ENCODE measurements at places on chromosomes 1 and 21. TPM values are rescaled to one million over a fixed set of nuclear protein-coding genes. Genes with fewer than 3 reads are reported as not detected.
A peak's percentile ranks its signal among the peaks of the same experiment; 100 is the strongest.

DNA sequence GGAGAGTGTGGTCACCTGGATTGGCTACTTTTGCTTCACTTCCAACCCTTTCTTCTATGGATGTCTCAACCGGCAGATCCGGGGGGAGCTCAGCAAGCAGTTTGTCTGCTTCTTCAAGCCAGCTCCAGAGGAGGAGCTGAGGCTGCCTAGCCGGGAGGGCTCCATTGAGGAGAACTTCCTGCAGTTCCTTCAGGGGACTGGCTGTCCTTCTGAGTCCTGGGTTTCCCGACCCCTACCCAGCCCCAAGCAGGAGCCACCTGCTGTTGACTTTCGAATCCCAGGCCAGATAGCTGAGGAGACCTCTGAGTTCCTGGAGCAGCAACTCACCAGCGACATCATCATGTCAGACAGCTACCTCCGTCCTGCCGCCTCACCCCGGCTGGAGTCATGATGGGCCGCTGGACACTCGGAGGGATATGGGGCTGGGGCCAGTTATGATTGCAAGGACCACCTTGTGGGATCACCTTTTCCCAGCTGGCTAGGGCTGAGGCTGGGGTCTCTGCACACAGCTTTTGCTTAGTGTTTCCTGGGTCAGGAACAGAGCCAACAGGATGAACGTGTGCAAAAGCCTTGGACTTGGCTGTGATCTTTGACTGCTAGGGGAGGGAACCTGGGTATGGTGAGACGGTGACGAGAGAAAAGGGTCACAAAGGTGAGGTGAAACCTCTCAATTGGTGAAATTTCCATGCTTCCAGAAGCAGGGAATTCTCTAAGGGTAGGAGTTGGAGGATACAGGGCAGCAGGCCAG lies 4.3 kb upstream of the GNAI3 start:
- no peaks in the 10 kb centered on the region for H3K4me1 ChIP-seq
- no peaks in the 10 kb centered on the region for H3K36me3 ChIP-seq
- H3K27me3 ChIP-seq: no peaks in the 10 kb centered on the region
- no peak overlapping the region for H3K27ac ChIP-seq

Gene IFI44L
- not detected for total RNA-seq

DNA sequence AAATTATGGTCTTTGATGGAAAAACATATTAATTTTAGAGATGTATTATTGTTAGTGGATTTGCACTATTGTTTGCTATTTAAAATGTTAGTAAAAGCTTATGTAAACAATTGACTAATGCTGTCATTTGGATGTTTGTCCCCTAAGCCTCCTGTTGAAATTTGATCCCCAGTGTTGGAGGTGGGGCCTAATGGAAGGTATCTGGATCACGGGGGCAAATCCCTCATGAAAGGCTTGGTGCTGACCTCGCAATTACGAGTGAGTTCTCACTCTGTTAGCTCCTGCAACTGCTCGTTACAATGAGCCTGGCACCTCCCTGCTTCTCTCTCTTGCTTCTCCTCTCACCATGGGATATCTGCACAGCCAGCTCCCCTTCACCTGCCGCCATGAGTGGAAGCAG lies 14.3 kb downstream of the TMEM35B start:
- peak; percentile 67 for DNase-seq
- H3K4me3 ChIP-seq: no peak overlapping the region
- no peak overlapping the region for H3K27ac ChIP-seq
- H3K27me3 ChIP-seq: no peaks in the 10 kb centered on the region
- H3K4me1 ChIP-seq: peaks cover 4% of the 10 kb centered on the region

GRCh38 chr1:6126028-6126427 lies 54.1 kb downstream of the CHD5 start:
- no peak for DNase-seq
- H3K4me3 ChIP-seq: no peak overlapping the region
- peaks cover 2% of the 10 kb centered on the region for H3K27me3 ChIP-seq
- H3K4me1 ChIP-seq: peaks cover 3% of the 10 kb centered on the region

DNA sequence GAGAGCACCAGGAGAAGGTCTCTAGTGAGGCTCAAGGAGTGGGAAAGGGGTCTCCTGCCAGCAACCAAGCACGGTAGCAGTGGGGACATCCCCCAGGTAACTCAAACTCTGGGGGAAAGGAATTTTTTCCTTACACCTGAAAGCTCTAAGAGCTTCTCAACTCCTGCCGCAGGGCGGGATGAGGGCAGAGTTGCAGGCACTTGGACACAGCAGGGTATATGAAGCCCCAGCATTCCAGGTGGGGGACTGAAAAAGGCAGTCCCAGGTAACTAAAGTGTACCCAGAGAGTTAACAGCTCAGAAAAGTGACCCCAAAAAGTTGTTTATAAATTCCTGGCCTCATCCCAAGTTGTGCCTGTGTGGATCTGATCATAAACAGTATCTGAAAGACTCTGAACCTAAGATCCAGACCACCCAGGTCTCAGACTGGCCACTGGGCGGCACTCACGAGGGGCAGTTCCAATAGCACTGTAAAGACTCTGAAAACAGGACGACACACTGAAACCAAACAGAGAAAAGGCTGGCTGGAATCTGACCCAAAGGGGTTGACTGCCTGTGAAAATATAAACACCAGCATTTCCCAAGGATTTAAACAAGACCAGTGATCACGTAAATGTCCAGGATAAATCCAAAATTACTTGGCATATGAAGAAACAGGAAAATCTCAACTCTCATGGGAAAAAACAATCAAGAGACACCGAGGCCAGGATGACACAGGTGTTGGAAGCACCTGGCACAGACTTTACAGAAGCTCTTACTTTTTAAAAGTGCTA lies 47.5 kb downstream of the HSF2BP start:
- no peaks in the 10 kb centered on the region for H3K4me1 ChIP-seq
- H3K27me3 ChIP-seq: no peaks in the 10 kb centered on the region
- H3K36me3 ChIP-seq: no peaks in the 10 kb centered on the region
- no peak overlapping the region for H3K4me3 ChIP-seq
- no peak overlapping the region for H3K27ac ChIP-seq
- DNase-seq: peak; percentile 73

DNA sequence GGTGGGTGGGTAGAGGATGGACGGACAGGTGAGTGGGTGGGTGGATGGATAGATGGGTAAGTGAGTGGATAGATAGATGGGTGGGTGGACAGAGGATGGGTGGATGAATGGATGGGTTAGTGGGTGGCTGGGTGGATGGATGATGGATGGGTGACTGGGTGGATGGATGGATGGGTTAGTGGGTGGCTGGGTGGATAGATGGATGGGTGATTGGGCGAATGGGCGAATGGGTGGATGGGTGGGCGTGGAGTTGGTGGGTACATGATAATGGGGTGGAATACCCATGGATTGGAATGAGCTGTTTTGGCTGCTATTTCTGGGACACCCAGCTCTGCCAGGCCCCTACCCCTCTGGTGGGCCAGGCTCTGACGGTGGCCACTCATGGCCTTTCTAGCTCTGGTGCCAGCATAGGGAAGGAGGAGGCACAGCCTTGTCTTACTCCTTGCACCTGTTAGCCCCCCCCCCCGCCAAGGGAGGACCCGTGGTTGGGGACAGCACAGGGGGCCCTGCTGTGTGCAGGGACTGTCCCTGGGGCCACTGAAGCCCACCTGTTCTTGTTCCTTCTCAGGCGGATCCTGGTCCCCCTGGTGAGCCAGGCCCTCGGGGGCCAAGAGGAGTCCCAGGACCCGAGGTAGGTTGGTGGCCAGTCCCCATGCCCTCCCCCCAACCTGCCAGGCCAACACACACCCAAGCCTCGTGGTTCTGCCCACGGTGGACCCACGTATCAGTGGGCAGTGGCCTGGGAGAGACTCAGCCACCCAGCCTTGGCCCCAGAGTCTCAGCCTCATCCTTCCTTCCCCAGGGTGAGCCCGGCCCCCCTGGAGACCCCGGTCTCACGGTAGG lies 26.4 kb downstream of the COL6A2 start:
- peak; percentile 20 for DNase-seq
- H3K4me1 ChIP-seq: no peaks in the 10 kb centered on the region
- peaks cover 46% of the 10 kb centered on the region for H3K36me3 ChIP-seq
- no peak overlapping the region for H3K4me3 ChIP-seq
- no peaks in the 10 kb centered on the region for H3K27me3 ChIP-seq

- H3K27me3 ChIP-seq: no peaks in the 10 kb centered on the region
- H3K4me1 ChIP-seq: peaks cover 3% of the 10 kb centered on the region
- H3K36me3 ChIP-seq: peaks cover 6% of the 10 kb centered on the region
- DNase-seq: no peak
- no peak overlapping the region for H3K27ac ChIP-seq
These were observed 1009.9 kb downstream of the ADGRL2 start for GRCh38 chr1:82810601-82811000.

- H3K27ac ChIP-seq: no peak overlapping the region
- peaks cover 3% of the 10 kb centered on the region for H3K4me1 ChIP-seq
- no peaks in the 10 kb centered on the region for H3K27me3 ChIP-seq
- no peak overlapping the region for H3K4me3 ChIP-seq
These were observed 36.7 kb downstream of the DISC1 start for GRCh38 chr1:231663211-231663792.

Gene ERVH48-1
- total RNA-seq: 238 TPM

GRCh38 chr1:201540846-201541735 lies 2.2 kb downstream of the NAV1 start:
- H3K27ac ChIP-seq: no peak overlapping the region
- H3K36me3 ChIP-seq: no peaks in the 10 kb centered on the region
- no peaks in the 10 kb centered on the region for H3K4me1 ChIP-seq
- DNase-seq: no peak

DNA sequence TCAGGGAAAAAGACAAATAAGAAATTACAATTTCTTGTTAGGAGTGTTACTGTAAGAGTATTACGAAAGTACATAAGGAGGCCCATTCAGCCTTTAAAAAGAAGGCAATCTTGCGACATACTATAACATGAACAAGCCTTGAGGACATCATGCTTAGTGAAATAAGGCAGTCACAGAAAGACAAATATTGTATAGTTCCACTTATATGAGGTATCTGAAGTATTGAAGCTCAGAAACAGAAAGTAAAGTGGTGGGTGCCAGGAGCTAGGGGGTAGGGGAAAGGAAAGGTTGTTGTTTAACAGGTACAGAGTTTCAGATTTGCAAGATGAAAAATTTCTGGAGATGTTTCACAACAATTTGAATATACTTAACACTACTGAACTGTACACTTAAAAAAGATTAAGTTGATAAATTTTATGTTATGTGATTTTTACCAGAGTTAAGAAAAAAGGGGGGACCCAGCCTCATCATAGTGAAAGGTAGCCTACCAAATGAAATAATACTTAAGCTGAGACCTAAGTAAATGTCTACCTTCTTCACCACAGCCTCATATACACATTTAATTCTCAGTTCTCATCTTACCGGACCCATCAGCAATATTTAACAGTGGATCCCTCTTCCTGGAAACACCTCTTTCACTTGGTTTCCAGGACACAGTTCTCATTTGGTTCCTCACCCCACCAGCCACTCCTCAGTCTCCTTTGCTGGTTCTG lies 19.5 kb downstream of the USP24 start:
- H3K27ac ChIP-seq: no peak overlapping the region
- H3K36me3 ChIP-seq: peaks cover 21% of the 10 kb centered on the region
- no peak for DNase-seq
- H3K27me3 ChIP-seq: no peaks in the 10 kb centered on the region
- H3K4me1 ChIP-seq: no peaks in the 10 kb centered on the region

GRCh38 chr21:33247599-33247998 lies 17.9 kb downstream of the IFNAR2 start:
- H3K4me1 ChIP-seq: no peaks in the 10 kb centered on the region
- H3K4me3 ChIP-seq: no peak overlapping the region
- H3K27ac ChIP-seq: no peak overlapping the region
- DNase-seq: no peak
- H3K36me3 ChIP-seq: peaks cover 32% of the 10 kb centered on the region

Gene ZC3H11A
- total RNA-seq: 95.9 TPM

Gene GNG4
- total RNA-seq: 32.2 TPM

DNA sequence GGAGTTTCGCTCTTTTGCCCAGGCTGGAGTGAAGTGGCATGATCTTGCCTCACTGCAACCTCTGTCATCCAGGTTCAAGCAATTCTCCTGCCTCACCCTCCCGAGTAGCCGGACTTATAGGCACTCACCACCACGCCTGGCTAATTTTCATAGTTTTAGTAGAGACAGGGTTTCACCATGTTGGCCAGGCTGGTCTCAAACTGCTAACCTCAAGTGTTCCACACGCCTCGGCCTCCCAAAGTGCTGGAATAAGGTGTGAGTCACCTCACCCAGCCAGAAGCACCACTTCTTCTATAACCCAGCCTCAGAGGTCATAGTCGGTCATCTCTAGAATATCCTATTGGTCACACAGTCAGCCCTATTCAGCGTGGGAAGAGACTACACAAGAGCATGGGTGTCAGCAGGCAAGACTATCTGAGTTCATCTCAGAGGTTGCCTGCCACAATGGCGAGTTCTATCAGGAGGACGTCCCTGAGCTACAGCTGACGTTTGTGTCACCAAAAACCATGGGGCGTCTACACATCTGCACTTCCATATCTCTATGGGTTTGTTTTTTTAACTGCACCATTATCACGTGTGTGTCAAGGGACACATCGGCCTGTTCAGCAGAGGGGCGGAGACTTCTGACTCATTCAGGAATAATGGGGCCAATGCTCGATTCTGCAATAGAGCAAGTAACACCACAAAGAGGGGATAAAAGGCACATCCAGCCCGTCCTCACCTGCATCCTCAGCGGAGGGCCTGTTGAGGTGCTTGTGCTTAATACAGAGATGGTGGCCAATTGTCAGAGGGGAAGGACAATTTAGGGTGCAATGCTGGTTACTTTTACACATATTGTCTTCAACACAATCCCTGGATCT lies 256.3 kb upstream of the IRF2BP2 start:
- DNase-seq: no peak
- H3K27me3 ChIP-seq: no peaks in the 10 kb centered on the region
- no peak overlapping the region for H3K27ac ChIP-seq
- no peak overlapping the region for H3K4me3 ChIP-seq

Gene TSSK3
- 1.6 TPM for total RNA-seq

DNA sequence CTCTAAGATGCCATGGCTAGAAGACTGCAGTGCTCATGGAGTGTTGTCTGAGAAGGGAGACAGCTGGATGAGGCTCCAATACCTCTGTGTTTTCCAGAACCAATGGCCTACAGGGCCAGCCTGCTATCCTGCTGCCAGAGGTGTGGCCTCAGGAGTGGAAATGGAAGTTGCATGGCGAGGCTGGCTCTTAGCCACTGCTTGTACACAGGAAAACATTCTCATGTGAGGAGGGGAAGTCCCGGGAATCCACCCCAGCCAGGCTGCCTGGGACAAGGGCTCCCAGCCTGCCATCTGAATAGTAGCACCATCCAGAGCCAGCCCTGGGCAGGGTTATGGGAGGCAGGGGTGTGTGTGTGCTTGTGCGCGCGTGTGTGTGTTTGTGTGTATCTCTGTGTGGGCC lies 56.5 kb downstream of the SDC3 start:
- no peak for DNase-seq
- H3K27ac ChIP-seq: no peak overlapping the region

Gene RORC
- 0.52 TPM for total RNA-seq

DNA sequence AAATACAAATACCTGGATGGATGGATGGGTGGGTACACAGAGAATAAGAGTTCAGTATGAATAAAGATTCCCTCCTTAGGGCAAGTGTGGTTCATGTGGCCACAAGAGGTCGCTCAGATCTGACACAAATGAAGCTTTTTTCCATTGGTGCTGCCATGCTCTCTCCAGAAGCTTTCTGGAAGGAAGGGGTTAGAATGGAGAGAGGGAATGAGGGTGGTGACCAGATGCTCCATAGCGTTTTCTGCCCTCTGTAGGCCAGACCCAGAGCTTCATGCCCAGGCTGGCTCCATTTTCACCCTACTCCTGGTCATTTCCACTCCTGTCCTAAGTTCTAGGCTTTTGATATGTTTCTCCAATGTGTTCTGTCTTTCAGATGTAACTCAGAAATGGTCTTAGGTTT lies 3.3 kb upstream of the FCRL6 start:
- H3K4me3 ChIP-seq: no peak overlapping the region
- H3K4me1 ChIP-seq: no peaks in the 10 kb centered on the region
- no peaks in the 10 kb centered on the region for H3K36me3 ChIP-seq

Data from H9 (cell line).